ENCODE measurements at places on chromosomes 1 and 21.

DNA sequence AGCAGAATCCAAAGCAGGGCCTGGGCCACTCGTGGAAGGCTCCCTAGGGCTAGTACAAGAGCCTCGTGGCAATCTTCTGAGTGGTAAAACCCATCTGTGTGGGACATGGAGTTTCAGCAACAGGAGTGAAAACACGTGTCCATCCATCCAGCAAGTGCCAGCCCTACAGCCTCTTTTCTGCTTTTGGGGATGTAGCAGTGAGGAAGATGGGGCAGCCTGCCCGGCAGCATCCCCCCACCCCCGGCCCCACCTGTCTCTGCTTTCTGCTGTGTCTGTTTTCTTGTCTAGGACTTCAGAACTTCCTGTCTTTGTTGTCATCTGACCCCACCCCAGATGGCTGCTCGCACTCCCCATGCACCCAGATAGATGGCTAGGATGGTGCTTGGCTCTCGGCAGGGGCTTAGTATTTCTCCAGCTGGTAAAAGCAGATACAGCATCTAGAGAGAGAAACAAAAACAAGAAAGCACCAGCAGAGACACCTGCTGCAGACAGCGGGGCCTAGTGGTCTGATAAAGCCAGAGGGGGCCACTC is 1.5 kb downstream of the CPTP start:
- DNase-seq = no peak

DNA sequence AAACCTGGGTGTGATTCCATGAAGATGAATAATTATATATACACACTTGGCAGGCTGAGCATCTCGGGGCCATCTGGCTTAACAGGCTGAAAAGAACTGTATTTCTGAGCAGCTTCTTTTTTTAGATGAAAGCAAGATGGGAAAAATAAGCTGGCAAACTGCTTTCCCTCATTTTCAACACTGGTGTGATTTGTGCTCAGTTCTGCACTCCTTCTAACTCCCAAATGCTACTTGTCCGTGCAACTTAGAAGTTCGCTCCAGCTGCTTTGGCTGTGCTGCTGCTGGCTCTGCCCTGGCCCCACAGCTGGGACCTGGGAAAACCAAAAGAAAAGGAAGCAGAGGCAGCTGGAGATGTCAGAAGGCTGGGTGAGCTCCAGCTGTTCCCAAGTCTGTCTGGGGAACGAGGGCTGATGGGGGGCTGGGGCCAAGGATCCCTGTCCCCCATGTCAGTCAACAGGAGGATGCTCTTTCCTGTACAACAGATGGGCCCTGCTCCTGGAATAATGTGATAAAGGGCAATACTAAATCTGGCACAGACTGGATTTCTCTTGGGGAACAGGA is 44.9 kb downstream of the PAFAH2 start:
- DNase-seq = no peak

- no peak for DNase-seq
Observed at GRCh38 chr1:117007719-117008013, 6.1 kb downstream of the CD101 start.

GRCh38 chr1:116991171-116991845 is 10.3 kb upstream of the CD101 start:
- DNase-seq = no peak

GRCh38 chr1:59433440-59433813 is 136.5 kb downstream of the FGGY start:
- no peak for DNase-seq

DNA sequence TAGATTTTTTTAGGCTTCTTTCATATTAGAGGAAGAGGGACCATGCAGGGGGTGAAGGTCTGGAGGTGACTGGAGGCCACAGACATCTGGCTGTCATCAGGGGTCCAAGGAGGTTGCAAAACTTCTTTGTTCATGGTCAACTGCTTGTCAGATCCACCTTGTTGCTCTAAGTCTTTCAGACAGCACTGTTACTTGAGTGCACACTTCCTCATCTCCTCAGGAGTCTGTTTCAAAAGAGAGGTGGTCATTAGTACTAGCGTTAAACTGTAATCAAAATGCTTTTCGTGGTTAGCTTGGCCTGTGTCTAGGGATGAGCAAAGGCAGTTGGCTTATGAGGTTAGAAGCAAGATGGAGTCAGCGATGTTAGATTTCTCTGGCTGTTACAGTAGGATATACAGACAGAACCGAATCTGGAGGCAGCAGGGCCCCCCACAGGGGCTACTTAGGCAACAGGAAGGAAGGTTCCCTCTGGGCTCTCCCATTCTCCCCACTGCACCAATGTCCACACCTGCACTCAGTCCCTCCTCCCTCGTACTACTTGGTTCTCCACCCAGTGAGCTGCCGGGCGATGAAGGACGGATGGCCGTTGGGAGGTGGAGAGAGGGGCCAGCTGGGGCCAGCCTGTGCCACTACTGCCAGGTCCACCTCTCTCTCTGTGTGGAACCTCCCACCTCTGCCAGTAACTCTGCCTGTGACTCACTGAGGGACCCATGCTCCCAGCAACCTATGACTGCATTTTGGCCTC is 57.2 kb downstream of the TOR1AIP2 start:
- DNase-seq = no peak

GRCh38 chr1:55217226-55217986 is 2.2 kb upstream of the USP24 start:
- no peak for DNase-seq

DNA sequence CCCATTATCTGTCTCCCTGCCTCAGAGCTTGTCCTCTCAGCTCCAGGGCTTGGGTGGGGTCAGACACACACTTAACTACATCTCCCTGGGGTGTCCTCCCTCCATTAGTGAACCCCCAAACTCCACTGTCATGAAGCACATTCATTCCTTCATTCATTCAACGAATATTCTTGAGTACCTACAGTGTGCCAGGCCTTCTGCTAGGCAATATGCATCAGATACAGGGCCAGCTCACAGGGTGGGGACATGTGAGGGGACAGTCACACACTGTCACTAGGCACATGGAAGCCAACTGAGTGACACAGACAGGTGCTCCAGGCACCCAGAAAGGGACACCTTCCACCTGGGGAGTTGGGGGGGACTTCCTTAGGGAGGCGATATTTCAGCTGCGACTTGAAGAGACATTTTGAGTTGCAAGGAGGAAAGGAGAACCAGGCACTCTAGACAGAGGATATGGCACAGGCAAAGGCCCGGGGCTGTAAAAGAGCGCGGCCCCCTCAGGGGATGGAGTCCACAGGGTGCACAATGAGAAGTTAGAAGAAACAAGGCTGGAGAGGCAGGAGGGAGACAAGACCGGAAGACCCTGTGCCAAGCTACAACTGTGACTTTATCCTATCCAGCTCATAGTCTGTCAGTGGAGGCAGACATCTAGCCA is 8.7 kb upstream of the S100A8 start:
- no peak for DNase-seq

DNA sequence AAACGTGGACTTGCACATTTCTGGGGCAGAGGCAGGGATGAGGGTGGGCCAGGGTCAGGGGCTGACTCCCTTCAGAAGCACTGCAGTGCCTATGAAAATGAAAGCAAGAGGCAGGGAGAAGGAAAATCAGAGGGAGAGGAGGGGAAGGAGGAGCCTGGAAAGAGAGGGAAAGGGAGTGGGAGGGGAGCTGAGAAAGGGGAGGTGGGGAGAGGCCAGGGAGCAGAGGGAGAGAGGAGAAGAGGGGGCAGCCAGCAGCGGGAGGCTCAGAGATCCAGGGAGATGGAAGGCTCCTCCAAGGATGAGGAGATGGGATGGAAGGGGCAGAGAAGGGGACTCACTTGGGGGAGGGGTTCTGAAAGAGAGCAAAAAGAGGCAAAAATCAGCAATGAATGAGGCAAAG is 96.3 kb upstream of the KLHDC7A start:
- DNase-seq = no peak

DNA sequence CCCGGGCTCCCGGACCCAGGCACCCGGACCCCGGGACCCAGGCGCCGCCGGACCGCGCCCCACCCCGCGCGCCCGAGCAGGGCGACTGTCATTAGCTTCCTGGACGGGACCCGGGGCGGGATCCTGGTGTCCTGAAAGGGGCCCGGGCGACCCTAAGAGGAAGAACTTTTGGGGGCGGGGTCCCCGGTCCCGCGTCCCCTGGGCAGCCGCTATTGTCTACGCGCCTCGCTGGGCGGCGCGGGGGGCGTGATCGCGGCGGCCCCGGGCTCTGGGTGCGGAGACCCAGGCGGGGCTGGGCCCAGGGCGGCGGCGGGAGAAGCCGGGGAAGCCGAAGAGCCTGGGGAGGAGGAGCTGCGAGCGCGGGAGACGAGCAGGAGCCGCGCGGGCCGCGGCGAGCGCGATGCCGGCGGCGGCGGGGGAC is 465 bp downstream of the HUNK start:
- DNase-seq = no peak

GRCh38 chr1:33088119-33088906 is 7.4 kb downstream of the AZIN2 start:
- no peak for DNase-seq

DNA sequence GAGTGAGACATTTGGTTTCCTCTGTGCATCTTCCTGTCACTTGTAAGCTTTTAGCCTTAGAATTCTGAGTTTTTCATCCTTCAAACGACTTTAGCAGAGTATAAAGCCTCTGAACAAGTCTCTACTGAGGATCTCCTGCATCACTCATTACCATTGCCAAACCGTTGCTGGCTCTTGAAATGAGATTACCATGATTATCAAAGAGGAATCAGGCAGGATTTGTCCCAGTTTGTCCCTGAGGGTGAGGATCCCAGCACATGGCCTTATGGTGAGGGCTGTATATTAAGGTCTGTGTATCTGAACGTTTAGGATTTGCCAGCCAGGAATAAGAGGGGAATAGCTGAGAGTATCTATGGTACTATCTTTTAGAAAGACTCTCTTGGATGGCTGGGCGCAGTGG is 169.5 kb upstream of the L1TD1 start:
- DNase-seq = no peak

GRCh38 chr1:109959974-109960744 is 24.4 kb upstream of the AHCYL1 start:
- DNase-seq = no peak

- no peak for DNase-seq
Observed at GRCh38 chr1:19035377-19036040, 79.0 kb upstream of the IFFO2 start.

DNA sequence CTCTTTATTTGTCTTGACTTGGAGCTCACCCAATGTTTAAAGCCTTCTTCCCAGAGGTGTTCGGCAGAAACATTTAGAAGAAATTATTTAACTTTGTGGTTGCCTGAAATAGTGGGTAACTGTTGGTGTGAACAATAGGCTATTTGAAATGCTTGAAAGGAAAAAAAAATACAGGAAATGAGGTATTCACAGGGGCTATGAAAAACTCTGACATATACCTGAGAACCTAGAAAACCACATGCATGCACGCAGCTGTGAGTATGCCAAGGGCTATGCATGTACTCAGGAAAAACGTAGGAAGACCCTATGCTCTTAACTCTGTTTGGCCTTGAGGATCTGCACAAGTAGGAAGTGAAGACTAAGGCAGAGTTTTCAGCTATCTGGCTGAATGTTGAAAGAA is 16.4 kb upstream of the RNF186 start:
- no peak for DNase-seq

DNA sequence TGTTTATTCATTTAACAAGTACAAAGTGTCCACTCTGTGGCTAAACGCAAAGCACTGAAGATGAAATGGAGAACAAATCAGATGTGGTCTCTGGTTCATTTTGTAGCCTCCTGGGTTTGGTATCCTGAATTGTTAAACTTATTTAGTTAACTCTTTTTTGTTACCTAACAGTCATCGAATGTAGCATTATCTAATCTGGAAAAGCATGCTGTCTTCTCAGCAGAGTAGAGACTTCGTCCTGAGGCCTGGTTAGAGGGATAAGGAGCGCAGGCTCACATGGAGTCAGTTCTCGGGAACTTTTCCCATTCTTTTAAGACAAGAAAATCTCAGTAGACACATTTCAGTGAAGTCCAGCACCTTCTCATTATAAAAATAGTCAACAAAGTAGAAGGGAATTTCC is 33.1 kb upstream of the SH3D21 start:
- DNase-seq = no peak

DNA sequence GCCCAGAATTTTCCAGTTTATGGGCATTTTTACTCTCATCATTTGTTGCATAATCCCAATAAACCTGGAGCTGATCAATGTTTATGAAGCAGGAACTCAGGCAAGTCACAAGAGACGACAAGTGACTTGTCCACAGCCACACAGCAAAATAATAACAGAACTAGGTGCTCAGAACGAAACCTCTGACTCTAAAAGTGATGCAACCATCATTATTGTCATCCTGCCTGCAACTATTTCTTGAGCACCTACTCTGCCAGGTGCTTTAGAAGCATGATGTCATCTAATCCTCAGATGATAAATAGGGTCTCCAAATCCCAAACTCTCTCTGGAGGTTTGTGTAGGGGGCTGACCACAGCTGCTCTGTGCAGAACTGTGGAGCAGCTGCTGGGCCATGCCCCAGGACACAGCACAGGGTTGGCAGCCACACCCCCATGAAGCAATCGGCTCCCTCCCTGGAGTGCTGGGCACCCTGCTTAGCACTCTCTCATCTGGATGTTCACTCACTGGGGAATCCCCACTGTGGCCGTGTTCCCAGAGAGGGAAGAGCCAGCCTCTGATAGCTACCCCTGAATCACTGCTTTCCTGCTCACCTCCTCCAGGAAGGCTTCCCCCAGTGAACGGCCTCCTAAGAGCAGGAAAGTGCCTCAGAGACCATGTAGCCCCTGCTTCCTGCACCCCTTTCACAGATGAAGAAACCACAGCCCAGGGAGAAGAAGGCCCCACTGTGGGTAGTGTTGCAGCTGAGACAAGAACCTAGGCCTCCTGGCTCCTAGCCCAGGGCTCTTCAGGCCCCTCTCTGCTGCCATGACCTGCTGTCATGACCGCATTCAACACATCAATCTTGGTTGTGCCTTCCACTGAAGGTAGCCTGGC is 2.1 kb downstream of the TTC22 start:
- DNase-seq = no peak

DNA sequence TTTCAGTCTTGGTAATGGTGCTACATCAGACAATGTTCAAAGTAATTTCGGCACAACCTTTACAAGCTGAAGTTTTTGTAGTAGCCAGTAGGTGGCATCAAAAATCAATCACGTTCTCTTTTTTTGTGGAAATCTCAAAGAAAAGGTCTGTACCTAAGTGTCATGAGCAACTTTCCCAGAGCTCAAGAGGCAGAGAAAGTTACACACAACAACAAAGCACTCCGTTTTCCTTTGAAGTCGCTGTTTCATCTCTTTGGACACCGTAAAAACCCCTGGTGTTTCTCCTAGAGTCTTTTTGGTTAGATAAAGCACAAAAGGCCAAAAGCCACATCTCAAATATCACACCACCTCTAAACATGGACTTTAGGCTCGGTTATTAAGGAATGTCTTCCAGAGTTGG is 131.6 kb downstream of the LHX8 start:
- DNase-seq = no peak

Measured in CD4-positive, alpha-beta T cell (primary cell).